ENCODE measurements at places on chromosomes 1 and 21. TPM values are rescaled to one million over a fixed set of nuclear protein-coding genes. Genes with fewer than 3 reads are reported as not detected.

KRTAP27-1 gene
- not detected for polyA plus RNA-seq

NEXN gene
- polyA plus RNA-seq, result 228 TPM

DNA sequence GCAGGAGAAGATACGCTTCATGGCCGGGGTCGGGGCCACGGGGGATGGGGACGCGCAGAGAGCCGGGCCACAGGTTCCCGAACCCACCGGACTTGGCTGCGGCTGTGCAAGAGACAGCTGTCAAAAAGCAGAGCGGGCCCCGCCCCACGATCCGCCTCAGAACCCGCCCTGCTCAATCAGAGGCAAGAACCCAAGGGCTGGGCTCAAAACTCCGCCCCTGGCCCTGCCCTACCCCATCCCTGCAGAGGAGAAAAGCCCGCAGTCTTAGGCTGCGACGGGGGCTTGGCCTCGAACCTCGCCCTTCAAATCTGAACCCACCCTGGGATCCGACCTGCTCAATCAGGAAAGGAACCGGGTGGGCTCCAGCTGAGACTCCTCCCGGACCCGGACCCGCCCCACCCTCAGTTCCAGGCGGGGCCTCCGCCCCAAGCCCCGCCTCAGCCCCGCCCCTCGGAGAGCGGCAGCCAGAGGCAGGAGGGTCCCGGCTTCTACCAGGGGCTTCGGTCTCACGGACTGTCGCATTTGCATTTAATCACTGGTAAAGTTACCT lies at the start of gene ANKRD35:
Gene ANKRD35, minus strand, starts transcription at position 129 of the 550 bp plus-strand sequence. Its CDS starts 108 bp downstream, at position 21.
- DNase-seq, result peak; percentile 75

GRCh38 chr1:161185282-161185682 lies 8.0 kb upstream of the B4GALT3 start:
- DNase-seq, result peak; percentile 82

- peak; percentile 75 for DNase-seq
These were observed 25.7 kb upstream of the BACE2 start for GRCh38 chr21:41142051-41142795.

DNA sequence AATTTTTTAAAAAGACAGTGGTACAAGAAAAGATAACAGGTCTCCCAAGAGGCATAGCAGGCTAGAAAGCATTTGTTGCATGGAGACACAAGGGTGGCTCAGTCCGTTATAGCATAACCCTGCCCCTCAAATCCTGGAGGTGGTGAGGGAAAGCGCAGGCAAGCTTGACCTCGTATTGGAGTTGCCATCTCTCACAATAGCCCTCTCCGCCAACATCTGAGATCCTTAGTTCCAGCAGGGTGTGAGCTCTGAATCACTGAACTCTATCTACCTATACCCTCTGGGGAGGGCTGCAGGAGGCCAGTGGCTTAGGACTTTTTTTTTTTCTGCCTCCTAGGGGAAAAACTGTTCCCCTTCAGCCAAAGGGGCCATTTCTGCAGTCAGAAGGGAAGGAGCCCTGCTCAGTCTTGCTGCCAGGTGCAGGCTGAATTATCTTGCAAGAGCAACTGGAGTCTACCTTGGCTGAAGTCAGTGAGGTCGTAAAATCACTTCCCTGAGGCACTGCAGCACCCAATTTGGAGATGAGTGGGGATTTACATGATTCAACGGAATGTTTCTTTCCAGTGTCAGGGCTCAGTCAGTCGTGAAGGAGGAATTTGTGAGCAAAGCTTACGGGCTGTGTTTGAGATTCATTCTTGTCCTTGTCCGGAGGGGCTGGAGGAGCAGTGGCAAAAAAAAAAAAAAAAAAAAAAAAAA lies 17.2 kb upstream of the C8A start:
- no peak for DNase-seq

Data from hindlimb muscle (tissue), 1 donor.